ENCODE measurements at places on chromosomes 12 and 14. TPM values are rescaled to one million over a fixed set of nuclear protein-coding genes. Genes with fewer than 3 reads are reported as not detected.

- H3K27me3 ChIP-seq, result no peaks in the 10 kb centered on the region
- no peak overlapping the region for H3K27ac ChIP-seq
- H3K4me3 ChIP-seq, result no peak overlapping the region
- H3K4me1 ChIP-seq, result no peaks in the 10 kb centered on the region
- no peak for DNase-seq
Observed at GRCh38 chr14:102125546-102125945, 14.2 kb upstream of the WDR20 start.

- no peak overlapping the region for H3K4me3 ChIP-seq
- no peaks in the 10 kb centered on the region for H3K27me3 ChIP-seq
Observed at GRCh38 chr14:53850714-53851296, 105.8 kb downstream of the BMP4 start.

DNA sequence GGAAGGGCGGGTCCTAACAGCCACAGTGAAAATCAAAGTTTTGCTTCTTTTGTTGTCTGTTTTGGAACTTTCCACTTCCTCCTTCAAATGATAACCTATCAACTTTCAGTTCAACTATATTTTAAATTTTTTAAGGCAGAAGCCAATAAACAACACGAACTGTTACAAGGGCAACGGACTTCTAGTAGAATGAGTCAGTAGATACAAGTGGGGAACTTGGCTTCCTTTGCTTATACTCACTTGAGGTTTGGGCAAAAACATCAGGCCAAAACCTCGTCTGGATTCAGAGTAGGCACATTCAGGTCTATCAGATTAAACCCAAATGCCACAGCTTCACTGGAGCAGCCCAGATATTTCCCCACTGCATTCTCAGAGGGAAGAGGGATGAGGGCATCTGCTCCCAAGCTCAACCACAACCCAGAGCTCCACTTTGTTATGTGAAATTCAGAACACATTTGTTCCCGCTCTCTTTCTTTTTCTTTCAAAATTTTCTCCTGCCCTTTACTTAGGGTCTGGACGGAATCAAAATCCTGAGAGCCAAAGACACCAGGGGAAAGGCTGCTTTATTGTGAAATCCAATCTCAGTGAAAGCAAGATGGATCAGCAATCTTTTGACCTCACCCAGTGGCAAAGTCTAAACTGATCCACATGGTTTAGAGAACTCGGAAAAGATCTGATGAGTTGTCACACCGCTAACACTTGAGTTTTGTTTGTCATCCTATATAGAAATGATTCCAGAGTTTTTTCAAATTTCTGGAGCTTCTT is 152.5 kb upstream of the BTG1 start:
- H3K36me3 ChIP-seq, result peaks cover 5% of the 10 kb centered on the region
- peak overlapping the region; percentile 85 for H3K27ac ChIP-seq
- H3K27me3 ChIP-seq, result no peaks in the 10 kb centered on the region
- peaks cover 27% of the 10 kb centered on the region for H3K4me1 ChIP-seq
- peak; percentile 10 for DNase-seq
- H3K4me3 ChIP-seq, result no peak overlapping the region

DNA sequence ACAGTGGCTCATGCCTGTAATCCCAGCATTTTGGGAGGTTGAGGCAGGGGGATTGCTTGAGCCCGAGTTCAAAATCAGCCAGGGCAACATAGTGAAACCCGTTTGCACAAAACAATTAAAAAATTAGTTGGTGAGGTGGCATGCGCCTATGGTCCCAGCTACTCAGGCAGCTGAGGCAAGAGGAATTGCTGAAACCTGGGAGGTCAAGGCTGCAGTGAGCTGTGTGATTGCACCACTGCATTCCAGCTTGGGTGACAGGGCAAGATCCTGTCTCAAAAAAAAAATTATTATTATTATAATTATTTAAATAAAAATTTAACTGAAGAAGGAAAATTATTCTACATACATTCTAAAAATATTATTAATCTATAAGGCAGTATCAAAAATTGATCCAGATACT is 164.1 kb downstream of the ITPR2 start:
- H3K27ac ChIP-seq, result no peak overlapping the region
- no peak overlapping the region for H3K4me3 ChIP-seq
- no peak for DNase-seq
- H3K36me3 ChIP-seq, result peaks cover 31% of the 10 kb centered on the region

GRCh38 chr12:68612202-68612601 is 1.5 kb downstream of the RAP1B start:
- H3K4me3 ChIP-seq, result peak overlapping the region; percentile 86
- H3K27ac ChIP-seq, result peak overlapping the region; percentile 92
- peaks cover 39% of the 10 kb centered on the region for H3K36me3 ChIP-seq
- no peaks in the 10 kb centered on the region for H3K27me3 ChIP-seq

DNA sequence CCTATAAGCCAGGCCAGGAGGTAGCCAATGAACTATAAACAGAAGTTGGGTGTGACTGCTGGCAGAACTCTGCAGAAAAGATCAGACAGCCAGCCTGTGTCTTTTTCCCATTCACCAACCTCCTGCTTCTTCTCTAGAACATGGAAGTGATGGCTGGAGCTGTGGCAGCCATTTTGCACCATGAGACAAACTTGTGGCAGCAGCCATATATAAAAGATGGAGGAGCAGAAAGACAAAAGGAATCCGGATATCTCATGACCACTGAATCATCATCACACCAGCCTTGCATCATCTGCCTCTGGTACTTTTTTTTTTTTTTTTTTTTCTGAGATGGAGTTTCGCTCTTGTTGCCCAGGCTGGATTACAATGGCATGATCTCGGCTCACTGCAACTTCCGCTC is 8.7 kb downstream of the BEGAIN start:
- no peaks in the 10 kb centered on the region for H3K27me3 ChIP-seq
- H3K36me3 ChIP-seq, result no peaks in the 10 kb centered on the region
- peak; percentile 3 for DNase-seq
- H3K4me3 ChIP-seq, result no peak overlapping the region
- no peaks in the 10 kb centered on the region for H3K4me1 ChIP-seq

DNA sequence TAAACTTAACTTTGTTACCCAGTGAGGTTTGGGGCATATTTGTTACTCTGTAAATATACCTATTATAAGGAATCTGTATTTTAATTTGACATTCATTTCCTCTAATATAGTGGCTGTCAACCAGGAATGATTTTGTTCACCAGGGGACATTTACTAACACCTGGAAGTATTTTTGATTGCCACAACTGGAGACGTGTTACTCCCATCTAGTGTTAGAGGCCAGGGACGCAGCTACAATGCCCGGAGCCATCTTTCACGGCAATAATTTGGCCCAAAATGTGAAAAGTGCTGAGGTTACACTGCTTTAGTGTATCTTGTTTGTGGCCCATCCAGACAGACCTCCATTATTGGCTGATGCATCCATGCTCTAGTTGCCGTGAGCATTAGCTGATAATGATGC is 881.3 kb upstream of the ATXN7L3B start:
- H3K4me3 ChIP-seq, result no peak overlapping the region
- DNase-seq, result no peak
- H3K4me1 ChIP-seq, result no peaks in the 10 kb centered on the region

GRCh38 chr12:111826316-111826715 is 15.7 kb upstream of the MAPKAPK5 start:
- no peak for DNase-seq
- no peak overlapping the region for H3K4me3 ChIP-seq
- H3K36me3 ChIP-seq, result no peaks in the 10 kb centered on the region
- H3K27me3 ChIP-seq, result peaks cover 4% of the 10 kb centered on the region
- no peaks in the 10 kb centered on the region for H3K4me1 ChIP-seq

DNA sequence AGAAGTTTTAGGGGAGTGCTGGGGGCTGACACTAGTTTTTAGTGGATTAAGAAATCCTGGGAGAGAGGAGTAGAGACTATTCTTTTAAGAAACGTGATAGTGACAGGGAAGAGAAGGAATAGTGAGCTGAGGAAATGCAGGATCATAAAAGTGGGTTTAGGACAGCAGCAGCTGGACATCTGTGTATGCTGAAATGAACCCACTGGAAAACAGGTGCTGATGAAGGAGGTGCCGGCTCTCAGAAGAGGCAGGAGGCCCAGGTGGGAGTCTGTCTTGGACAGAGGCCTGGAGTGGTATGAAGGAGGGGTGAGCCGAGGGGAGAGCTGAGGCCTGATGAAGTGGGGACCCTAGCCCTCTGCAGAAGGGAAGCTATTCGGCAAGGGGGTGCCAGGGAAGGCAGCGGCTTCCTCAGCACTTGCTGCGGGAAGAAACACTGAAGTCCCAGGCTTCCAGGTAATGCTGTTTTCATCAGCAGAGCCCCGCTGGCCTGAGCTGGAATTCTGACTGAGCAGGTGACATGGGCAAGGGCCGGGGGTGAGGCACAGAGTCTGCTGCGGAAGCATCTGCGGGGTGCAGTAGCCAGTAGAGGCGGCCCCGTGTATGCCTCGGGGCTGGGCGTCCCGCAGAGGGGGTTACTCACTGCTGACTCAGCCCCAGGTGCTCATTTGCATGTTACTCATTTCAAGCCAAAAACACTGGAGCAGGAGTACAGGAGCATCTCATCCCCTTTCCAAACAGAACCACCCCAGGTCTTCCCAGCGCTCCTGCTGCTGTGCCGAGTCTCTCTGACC is 89.7 kb downstream of the TMCC3 start:
- peaks cover 8% of the 10 kb centered on the region for H3K4me1 ChIP-seq
- H3K27ac ChIP-seq, result no peak overlapping the region
- peak; percentile 61 for DNase-seq
- H3K27me3 ChIP-seq, result peaks cover 25% of the 10 kb centered on the region
- no peak overlapping the region for H3K4me3 ChIP-seq

Gene CCDC38
- not detected for total RNA-seq

Gene ERG28
- 19.1 TPM for total RNA-seq

Gene L3HYPDH
- total RNA-seq, result 9.3 TPM

Gene ARPC3
- 422 TPM for total RNA-seq

Gene ANKRD9
- 9.3 TPM for total RNA-seq

Gene ITGB7
- total RNA-seq, result 77.6 TPM

Gene LLPH
- total RNA-seq, result 33.1 TPM

Gene ZBTB39
- 6.6 TPM for total RNA-seq

Gene RD3L
- not detected for total RNA-seq

Gene SCNN1A
- not detected for total RNA-seq

Gene MUCL1
- not detected for total RNA-seq

Measured in activated CD4-positive, alpha-beta T cell treated with anti-CD3 and anti-CD28 coated beads for 36 hours (primary cell).